T-helper 1 cell (primary cell): ENCODE measurements at places on chromosomes 2 and 18.

- no peak for DNase-seq
Observed at GRCh38 chr18:13281406-13281805, 62.8 kb downstream of the LDLRAD4 start.

GRCh38 chr18:49075681-49076080 is 124.9 kb upstream of the SMAD7 start:
- DNase-seq: no peak

- no peak for DNase-seq
Observed at GRCh38 chr18:44799382-44799906, 118.8 kb downstream of the SETBP1 start.

DNA sequence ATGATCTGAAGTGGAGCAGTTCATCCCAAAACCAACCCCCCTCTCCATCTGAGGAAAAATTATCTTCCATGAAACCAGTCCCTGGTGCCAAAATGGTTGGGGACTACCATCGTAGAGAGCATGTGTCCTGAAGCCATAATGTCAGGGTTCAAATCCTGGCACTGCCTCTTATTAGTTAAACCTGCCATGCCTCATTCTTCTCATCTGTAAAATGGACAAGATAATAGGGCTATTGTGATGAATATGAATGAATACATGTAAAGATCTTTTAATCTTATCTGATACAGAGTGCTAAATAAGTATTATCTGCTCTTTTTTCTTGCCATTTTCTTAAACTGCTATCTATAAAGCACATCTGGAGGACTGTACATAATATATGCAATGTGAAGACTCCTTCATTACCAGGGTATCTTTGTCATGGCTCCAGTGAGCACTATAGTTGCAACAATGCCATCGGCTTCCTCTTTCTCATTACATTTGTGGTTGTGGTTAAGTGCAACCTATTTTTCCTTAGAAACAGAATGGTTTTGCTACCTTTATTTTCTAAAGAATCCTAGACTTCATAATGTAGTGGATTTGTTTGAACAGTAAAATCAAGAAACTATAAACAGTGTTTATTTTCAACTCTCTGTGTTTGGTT is 27.0 kb downstream of the MFSD6 start:
- DNase-seq: no peak

DNA sequence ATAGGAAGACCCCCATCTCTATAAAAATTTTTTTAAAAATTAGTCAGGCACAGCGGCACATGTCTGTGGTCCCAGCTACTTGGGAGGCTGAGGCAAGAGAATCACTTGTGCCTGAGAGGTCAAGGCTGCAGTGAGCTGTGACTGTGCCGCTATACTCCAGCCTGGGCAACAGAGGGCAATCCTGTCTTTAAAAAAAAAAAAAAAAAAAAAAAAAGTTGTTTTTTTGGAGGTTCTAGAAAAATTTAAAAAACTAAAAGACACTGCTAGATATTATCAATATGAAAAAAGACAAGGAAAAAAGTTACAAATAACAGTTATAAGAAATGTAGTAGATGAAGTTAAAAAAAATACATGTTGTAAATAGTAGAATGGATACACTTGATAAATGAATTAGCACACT is 56.1 kb upstream of the C2orf15 start:
- peak; percentile 6 for DNase-seq

- DNase-seq: no peak
Observed at GRCh38 chr2:191061381-191061980, 47.5 kb upstream of the STAT1 start.

- DNase-seq: no peak
Observed at GRCh38 chr18:3481696-3482210, 31.8 kb downstream of the TGIF1 start.

DNA sequence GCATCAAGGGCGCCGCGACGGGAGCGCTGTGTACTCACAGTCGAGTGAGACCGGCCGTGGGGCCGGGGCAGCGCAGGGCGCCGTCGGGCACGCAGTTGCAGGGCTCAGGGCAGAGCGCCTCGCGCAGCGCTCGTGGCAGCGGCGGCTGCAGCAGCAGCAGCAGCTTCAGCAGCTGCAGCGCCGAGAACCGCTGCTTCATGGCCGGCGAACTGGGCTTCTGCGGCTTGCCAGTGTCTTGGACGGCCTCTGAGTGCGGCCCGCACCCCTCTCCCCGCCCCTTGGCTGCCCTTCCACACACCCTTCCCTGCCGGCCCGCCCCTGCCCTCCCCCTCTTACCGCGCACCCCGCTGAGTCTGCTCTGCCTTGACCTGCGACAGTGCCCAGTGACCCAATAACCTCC is at the start of gene LHCGR:
Gene LHCGR (minus strand): TSS at position 252 of the 400 bp plus-strand sequence. CDS start 53 bp downstream, at position 199.
- no peak for DNase-seq

DNA sequence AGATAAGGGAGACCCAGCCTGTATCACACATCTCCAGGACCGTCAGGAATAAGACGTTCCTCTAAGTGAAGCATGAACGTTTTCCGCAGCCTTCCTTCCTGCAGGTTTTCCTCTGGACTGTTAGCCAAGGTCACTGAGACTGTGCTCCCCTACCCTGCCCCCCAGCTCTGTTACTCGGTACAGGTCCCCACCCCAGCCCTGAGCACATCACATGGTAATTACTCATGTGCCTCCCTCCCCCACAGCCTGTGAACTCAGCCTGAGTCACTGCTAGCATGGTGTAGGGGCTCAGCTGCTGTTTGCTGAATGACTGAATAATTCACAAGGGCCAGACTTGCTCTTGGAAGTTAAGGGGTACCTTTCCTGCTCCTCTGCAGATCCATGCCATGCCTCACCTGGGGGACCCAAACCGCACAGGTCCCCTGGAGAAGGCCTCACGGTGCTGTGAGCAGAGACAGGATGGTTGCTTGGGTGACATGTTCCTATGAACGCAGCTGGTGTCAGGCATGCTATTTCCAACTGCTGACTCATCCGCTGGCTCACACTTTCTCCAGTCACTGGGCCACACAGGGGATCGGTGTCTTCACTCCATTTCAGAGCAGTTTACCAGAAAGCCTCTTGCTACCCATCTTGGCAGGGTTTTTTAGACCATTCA is 88.2 kb downstream of the PLB1 start:
- no peak for DNase-seq

DNA sequence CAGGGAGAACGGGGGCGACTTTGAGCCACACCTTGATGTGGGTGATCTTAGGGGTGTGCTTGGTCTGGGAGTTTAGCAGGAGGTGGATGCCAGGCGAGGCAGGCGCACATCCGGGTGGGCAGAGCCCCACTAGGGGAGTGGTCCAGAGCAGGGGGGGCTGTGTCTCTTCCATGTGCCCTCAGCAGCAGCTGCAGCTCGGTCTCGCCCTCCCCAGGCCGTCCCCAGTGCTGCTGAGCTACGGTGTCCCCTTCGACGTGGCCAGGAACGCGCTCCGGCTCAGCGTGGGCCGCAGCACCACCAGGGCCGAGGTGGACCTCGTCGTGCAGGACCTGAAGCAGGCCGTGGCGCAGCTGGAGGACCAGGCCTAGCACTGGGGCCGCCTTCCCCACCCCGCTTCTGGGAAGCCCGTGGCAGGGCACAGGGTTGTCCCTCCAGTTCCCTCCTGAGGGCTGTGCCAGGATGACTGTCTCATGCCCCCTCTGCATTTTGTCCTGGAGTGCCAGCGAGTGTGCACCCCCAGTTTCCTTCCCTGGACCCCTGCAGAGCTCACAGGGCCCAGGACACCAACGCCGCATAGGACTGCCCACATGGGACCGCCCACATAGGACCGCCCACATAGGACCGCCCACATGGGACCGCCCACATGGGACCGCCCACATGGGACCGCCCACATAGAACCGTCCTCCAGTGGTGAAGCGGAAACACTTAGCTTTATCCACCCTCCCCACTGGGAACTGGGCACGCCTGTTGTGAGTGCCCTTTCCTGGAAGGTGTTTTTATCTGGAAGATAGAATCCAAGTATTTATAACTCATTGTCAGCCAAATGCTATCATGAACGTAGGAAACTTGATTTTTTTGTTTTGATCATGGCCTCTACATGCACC is 1.9 kb upstream of the ESPNL start:
- no peak for DNase-seq

GRCh38 chr2:239118675-239119211 is 270.9 kb downstream of the TWIST2 start:
- no peak for DNase-seq

GRCh38 chr2:138818556-138818955 is 38.4 kb upstream of the NXPH2 start:
- no peak for DNase-seq

GRCh38 chr2:37786854-37787253 is 115.4 kb upstream of the CDC42EP3 start:
- DNase-seq: no peak

GRCh38 chr2:75792996-75793395 is 82.3 kb upstream of the GCFC2 start:
- DNase-seq: no peak

DNA sequence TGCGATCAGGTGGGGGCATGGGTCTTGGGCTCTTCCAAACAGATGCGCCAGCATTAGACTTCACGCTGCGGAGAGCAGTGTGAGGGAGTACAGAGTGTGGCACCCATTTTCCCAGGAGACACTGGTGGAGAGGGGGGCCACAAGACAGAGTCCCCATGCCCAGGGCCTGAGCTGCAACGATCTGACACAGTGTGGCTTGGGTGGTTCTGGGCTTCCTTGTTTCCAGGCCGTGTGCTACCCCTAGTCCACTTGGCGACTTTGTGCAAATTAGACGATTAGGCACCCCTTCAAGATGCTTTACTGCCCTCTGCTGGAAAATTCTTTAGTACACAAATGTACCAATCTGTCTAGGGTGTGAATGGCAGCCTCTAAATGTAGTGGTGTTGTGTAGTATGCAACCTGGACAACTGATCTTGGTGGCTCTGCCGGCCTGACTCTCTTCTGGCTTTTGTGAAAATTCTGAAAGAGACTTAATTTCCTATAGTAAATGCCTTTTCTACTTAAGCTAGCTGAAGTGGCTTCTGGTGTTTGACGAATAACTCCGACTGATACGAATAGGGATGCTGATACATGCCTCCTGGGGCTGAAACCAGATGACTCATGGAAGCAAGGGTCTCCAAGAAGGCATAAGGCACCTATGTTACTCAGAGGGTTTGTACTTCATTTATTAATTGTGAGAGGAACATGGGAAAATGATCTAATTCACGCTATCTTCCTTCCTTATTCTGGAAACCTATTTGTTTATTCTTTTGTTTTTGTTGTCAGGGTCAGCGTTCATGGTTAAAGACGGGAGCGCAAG is 92.3 kb upstream of the SMAD2 start:
- DNase-seq: no peak

DNA sequence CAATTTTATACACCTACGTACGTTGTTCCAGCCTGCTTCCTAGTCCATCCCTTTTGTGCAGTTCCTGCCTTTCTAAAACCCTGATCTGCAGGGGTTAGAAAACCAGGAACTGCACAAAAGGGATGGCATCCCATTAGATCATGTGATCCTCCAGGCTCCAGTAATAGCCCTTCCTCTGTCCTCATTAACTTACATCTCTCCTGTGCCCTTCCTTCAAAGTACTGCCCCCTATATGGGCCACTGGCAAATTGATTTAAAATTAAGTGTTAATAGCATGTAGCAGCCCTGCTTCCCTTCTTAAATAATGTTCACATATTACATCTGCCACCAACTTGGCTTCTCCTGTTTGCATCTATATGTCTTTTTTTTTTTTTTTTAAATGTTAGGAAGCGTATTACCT is 61.3 kb upstream of the NXPH2 start:
- DNase-seq: no peak

- DNase-seq: no peak
Observed at GRCh38 chr18:48781988-48782363, 168.8 kb downstream of the SMAD7 start.
